PC-9 (cell line): ENCODE measurements at places on chromosomes 7 and 10. TPM values are rescaled to one million over a fixed set of nuclear protein-coding genes. Genes with fewer than 3 reads are reported as not detected.

DNA sequence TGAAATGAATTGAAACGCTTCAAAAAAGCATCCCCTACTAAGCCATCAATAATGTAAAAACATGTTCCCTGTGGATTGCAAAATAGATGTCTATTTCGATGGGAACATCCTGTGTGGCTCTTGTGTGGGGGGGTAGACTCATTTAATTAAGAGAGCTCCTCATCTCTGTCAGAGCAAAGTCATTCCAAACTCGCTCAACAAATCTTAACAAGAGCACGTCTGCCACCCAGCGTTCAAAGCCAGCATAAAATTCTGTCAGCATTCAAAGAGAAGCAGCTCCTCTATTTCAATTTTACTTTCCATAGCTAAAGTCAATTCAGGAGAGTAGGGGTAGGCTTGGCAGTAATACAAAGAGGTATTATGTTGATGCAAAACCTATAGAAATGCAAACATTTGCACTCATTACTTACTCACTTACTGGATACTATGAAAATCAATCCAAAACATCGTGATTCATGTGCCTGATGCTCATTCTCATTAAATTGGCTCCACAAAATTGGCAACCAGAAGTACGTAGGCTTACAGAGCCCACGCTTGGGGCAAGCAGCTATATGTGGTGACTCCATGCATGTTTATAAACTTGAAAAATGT is 114.9 kb downstream of the IPMK start:
- H3K4me3 ChIP-seq, result no peak overlapping the region
- no peaks in the 10 kb centered on the region for H3K4me1 ChIP-seq
- no peaks in the 10 kb centered on the region for H3K27me3 ChIP-seq
- peak; percentile 45 for DNase-seq

GRCh38 chr10:24453404-24453830 is 244.5 kb downstream of the KIAA1217 start:
- no peaks in the 10 kb centered on the region for H3K36me3 ChIP-seq
- no peak overlapping the region for H3K4me3 ChIP-seq
- peaks cover 15% of the 10 kb centered on the region for H3K4me1 ChIP-seq
- H3K27me3 ChIP-seq, result no peaks in the 10 kb centered on the region

GRCh38 chr7:66558201-66558641 is 70.5 kb upstream of the KCTD7 start:
- no peak overlapping the region for H3K4me3 ChIP-seq
- no peaks in the 10 kb centered on the region for H3K27me3 ChIP-seq
- no peak overlapping the region for H3K27ac ChIP-seq
- no peak for DNase-seq

DNA sequence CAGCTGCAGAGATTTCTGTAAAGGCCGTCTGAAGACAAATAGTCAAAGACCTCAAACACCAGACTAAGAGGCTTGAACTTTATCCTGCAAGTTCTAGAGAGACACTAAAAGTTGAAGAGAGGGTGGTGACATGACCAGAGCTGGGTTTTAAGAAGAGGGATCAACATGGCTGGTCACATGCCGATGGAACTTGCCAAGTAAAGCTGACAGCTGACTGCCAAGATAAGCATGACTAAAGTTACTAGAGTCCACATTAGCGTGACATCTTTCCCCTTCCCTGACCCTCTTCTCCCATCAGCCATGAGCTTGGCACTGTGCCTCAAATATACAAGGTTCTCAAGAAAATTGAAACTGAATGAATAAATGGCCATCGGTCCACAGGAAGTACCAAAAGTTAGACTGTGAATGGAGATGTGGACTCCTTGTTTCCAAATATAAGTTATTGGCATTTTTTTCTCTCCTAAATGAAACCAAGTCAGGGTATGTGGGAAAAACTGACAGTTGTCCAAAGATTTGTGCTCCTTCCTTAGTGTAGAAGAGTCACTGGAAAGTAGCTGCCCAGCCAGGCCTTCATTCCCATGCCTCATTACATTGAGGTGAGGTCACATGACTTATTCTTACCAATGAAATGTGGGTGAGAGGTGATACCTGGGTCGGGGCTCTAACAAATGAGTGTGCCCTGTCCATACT is 24.5 kb downstream of the XPNPEP1 start:
- H3K4me3 ChIP-seq, result no peak overlapping the region
- no peaks in the 10 kb centered on the region for H3K4me1 ChIP-seq
- no peaks in the 10 kb centered on the region for H3K36me3 ChIP-seq
- no peaks in the 10 kb centered on the region for H3K27me3 ChIP-seq

GRCh38 chr7:99035723-99036545 is 108.0 kb downstream of the SMURF1 start:
- no peak overlapping the region for H3K27ac ChIP-seq
- no peaks in the 10 kb centered on the region for H3K4me1 ChIP-seq
- no peak overlapping the region for H3K4me3 ChIP-seq
- H3K27me3 ChIP-seq, result no peaks in the 10 kb centered on the region
- DNase-seq, result no peak

The CPA4 gene
- 4.2 and 9.8 TPM in 2 replicates for total RNA-seq

The RAPGEF5 gene
- 16.4 and 16.6 TPM in 2 replicates for total RNA-seq

DNA sequence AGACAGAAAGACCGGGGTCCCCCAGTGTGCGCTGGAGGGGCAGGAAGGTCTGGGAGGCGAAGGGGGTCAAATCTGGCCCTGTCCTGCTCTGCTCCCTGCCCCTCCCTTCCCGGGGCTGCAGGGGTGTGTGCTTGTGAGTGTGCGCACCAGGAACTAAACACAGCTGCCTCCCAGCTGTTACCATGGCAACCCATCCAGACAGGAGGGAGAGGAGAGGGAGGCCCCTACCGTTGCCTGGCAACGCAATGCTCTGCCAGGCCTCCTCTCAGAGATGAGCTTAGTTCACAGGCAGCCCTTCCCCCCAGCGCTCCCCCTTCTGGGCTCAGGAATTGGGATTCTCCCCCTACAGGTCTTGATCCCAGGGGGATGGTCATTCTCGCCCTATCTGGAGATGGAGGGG is 6.1 kb downstream of the NYAP1 start:
- H3K4me1 ChIP-seq, result no peaks in the 10 kb centered on the region
- no peaks in the 10 kb centered on the region for H3K27me3 ChIP-seq
- H3K27ac ChIP-seq, result no peak overlapping the region
- peak; percentile 63 for DNase-seq
- no peak overlapping the region for H3K4me3 ChIP-seq
- H3K36me3 ChIP-seq, result no peaks in the 10 kb centered on the region

DNA sequence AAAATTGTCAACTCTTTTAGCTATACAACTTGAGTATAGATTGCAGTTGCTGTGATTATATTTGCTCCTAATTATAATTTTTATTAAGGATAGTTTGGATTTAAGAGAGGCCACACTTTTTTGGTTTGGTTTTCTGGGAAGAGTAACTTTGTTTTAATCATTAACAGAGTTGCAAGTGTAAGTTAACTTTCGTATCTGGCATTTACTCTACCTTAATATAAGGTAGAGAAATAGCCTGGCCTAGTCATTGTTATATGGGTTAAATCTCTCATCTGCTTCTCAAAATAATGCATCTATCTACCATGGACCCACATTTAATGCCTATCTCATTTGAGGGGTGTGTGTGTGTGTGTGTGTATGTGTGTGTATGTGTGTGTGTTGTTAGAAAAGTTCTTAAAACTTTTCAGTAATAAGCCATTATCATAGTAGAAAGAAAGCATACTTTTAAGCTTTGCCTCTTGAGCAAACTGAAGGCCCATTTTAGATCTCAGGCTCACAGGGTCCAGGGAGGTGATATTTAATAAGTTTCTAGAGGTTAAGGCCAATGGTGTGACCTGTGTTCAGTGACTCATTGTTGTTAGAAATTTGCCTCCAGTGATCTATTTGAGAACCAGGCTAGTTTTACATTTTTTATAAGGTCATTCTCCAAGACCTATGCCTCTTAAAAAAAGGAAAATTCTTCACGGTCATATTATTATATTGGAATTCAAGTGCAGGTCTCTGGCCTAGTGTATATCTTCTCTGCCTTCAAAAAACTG is 10.9 kb upstream of the TEX47 start:
- H3K4me1 ChIP-seq, result no peaks in the 10 kb centered on the region
- no peak for DNase-seq
- H3K27ac ChIP-seq, result no peak overlapping the region
- no peaks in the 10 kb centered on the region for H3K36me3 ChIP-seq
- no peak overlapping the region for H3K4me3 ChIP-seq
- H3K27me3 ChIP-seq, result no peaks in the 10 kb centered on the region

The TMEM270 gene
- total RNA-seq, result 0.48 and 0.72 TPM in 2 replicates

GRCh38 chr7:95097291-95097690 is 189.9 kb downstream of the PPP1R9A start:
- H3K4me3 ChIP-seq, result no peak overlapping the region
- DNase-seq, result no peak
- H3K4me1 ChIP-seq, result peaks cover under 1% of the 10 kb centered on the region; the same call in 1 of the 2 replicates
- H3K27me3 ChIP-seq, result no peaks in the 10 kb centered on the region
- no peak overlapping the region for H3K27ac ChIP-seq

- H3K36me3 ChIP-seq, result no peaks in the 10 kb centered on the region
- no peak overlapping the region for H3K27ac ChIP-seq
- DNase-seq, result no peak
- H3K4me3 ChIP-seq, result no peak overlapping the region
- H3K27me3 ChIP-seq, result peaks cover 41% of the 10 kb centered on the region
Measured at GRCh38 chr10:131178521-131179331, 132.8 kb downstream of the TCERG1L start.

The IL2RA gene
- total RNA-seq, result not detected in 2 replicates

- H3K4me3 ChIP-seq, result no peak overlapping the region
- no peaks in the 10 kb centered on the region for H3K36me3 ChIP-seq
- H3K27ac ChIP-seq, result no peak overlapping the region
- no peak for DNase-seq
- H3K27me3 ChIP-seq, result peaks cover 75% of the 10 kb centered on the region
- no peaks in the 10 kb centered on the region for H3K4me1 ChIP-seq
Measured at GRCh38 chr10:132991706-132992432, 49.5 kb upstream of the CFAP46 start.

The RPEL1 gene
- not detected in 2 replicates for total RNA-seq

DNA sequence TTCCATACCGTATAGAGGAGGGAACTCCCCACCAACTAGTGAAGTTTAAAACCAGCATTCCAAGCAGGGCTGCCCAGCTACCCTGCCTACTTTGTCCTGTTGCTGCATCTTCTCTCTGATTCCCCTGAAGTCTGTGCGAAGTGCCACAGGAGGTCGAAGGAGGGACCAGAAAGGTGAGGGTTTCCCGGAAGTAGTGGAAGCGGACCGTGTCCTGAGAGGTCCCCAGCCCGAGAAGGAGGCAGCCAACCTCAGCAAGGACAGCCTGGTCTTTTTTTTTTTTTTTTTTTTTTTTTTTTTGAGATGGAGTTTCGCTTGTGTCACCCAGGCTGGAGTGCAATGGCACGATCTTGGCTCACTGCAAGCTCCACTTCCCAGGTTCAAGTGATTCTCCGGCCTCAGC is 671.9 kb upstream of the GALNT17 start:
- H3K27ac ChIP-seq, result no peak overlapping the region
- H3K27me3 ChIP-seq, result peaks cover 32% of the 10 kb centered on the region
- no peaks in the 10 kb centered on the region for H3K4me1 ChIP-seq

The FAM131B gene
- total RNA-seq, result 0.65 and 0.80 TPM in 2 replicates

The WEE2 gene
- total RNA-seq, result not detected in 2 replicates

The IDI2 gene
- total RNA-seq, result not detected in 2 replicates

- H3K36me3 ChIP-seq, result no peaks in the 10 kb centered on the region
- no peak overlapping the region for H3K27ac ChIP-seq
- no peaks in the 10 kb centered on the region for H3K4me1 ChIP-seq
- no peaks in the 10 kb centered on the region for H3K27me3 ChIP-seq
Measured at GRCh38 chr7:133528796-133529195, 275.9 kb downstream of the EXOC4 start.

The HSPA12A gene
- 11.3 and 12.1 TPM in 2 replicates for total RNA-seq
